NCI-H1436 (cell line): ENCODE measurements at places on chromosomes 4 and X.
A peak's percentile ranks its signal among the peaks of the same experiment; 100 is the strongest.

DNA sequence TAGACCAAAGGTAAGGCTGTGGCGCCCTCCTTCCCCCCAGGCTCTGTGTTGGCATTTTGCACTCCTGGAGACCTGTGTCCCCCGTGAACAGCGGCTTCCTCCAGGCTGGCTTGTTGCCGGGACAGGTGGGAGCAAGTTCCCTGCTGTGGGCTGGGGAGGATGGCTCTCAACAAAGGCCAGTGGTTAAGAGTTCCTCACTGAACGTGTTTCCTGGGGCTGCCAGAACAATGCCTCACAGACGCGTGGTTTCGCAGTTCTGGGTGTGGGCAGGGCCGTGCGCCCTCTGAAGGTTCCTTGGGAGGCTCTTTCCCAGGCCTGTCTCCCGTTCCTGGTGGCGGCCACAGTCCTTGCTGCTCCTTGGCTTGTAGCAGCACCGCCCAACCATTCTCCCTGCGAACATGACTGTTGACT is 33.4 kb downstream of the NELFA start:
- no peak for DNase-seq

DNA sequence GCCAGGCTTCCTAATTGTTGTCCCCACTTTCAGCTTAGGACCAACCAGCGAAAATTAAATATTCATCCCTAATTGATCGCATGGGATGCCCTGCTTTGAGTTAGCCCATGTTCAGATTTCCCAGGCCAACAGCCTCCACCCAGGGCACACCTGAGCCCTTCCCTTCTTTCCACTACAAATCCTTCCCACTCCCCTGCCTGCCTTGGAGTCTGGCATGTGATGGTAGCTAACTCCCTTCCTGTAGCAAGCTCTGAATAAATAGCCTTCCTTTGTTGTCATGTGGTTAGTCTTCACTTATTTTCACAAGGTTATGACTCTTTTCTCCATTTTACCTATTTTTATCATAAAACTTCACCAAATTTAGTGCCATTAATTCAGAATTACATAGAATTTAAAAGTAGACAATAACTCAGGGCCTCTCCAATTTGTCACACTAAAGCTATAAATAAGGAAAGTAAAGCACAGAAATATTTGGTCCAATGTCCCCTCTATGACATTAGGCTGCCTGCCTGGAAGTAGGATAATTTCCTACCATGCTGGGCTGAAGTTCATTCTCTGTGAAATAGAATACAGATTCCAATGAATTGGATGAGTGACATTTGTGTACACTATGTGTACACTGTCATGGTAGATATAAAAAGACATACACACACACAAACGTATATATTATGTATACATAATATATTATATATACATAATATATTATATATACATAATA is 166.4 kb upstream of the CPEB2 start:
- DNase-seq = no peak

DNA sequence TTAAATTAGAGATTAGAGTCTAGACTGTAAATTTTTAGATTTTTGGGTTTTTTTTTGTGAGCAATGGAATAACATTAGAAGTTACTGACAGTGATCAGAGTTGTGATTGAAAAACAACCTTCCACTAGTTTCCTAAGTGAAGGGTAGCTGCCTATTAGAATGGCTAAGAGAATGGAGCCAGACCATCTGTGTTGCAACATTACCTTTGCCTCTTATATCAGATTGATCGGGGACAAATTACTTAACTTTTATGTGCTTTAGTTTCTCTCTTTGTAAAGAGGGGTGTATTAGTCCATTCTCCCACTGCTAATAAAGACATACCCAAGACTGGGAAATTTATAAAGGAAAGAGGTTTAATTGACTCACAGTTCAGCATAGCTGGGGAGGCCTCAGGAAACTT is 12.5 kb upstream of the PI4K2B start:
- DNase-seq = no peak

GRCh38 chr4:164753873-164754488 is at the start of gene SMIM31:
SMIM31 (plus strand) TSS chr4:164754131; CDS start chr4:164770444, 16,313 bp downstream.
- peak; percentile 4 for DNase-seq

DNA sequence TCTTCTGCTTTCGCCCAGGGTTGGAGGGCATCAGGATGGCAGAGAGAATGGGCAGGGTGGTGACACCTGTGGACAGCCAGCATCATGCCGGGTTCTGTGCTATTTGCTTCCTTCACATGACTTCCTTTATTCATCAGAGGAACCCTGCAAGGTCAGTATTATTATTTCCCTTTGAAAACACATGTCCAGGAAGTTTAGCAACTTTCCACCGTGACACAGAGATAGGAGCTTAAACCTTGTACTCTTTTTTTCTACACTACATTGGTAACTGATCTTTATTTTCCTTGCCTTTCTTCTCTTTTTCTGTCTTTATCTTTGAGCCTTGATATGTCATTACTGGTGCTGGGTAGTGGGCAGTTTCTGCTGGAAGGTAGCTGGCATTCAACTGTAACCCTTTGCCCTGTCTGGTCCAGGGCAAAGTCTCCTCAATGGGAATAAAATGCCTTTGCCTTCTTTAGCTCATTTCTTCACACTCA is 5.0 kb upstream of the MGST2 start:
- DNase-seq = no peak
